ENCODE measurements at places on chromosomes 1 and 21.

DNA sequence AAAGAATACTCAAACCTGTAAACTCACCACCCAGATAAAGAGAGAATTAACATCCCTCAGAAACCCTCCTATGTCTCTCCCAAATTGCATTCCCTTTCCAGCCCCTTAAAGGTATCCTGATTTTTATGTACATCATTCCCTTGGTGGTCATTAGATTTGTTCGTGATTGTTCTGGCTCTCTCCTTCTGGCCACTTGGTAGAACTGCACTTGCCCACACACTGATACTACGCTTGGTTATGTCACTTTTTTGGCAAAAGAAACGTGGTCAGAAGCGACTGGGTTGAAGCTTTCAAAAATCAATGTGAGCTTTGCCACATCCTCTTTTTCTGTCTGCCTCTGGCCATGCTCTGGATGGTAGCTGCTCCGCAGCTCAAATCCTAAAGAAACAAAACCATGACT is 76.3 kb downstream of the KRTAP19-8 start:
- H3K4me3 ChIP-seq = no peak overlapping the region
- no peak overlapping the region for H3K27ac ChIP-seq
- no peaks in the 10 kb centered on the region for H3K27me3 ChIP-seq

- H3K27ac ChIP-seq = peak overlapping the region; percentile 87
- DNase-seq = no peak
- H3K36me3 ChIP-seq = no peaks in the 10 kb centered on the region
- H3K4me1 ChIP-seq = peaks cover 6% of the 10 kb centered on the region
- no peak overlapping the region for H3K4me3 ChIP-seq
- no peaks in the 10 kb centered on the region for H3K27me3 ChIP-seq
Observed at GRCh38 chr1:234990328-234990675, 138.3 kb downstream of the TOMM20 start.

GRCh38 chr1:96338622-96339021 is 383.0 kb upstream of the PTBP2 start:
- no peak overlapping the region for H3K4me3 ChIP-seq
- DNase-seq = no peak
- no peaks in the 10 kb centered on the region for H3K36me3 ChIP-seq
- no peaks in the 10 kb centered on the region for H3K27me3 ChIP-seq

DNA sequence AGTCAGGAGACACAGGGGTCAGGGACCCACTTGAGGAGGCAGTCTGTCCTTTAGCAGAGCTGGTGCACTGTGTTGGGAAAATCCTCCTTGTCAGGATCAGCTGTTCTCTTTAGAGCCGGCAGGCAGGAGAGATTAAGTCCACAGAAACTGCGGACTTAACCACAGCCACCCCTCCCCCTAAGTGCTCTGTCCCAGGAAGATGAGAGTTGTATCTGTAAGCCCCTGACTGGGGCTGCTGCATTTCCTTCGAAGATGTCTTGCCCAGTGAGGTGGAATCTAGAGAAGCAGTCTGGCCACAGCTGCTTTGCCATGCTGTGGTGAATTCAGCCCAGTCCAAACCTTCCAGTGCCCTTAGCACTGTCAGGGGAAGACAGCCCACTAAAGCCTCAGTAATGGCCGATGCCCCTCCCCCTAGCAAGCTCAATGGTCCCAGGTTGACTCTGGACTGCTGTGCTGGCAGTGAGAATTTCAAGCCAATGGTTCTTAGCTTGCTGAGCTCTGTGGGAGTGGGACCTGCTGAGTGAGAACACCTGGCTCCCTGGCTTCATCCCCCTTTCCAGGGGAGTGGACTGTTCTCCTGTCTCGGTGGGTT is 172.8 kb downstream of the ST6GALNAC3 start:
- no peaks in the 10 kb centered on the region for H3K27me3 ChIP-seq
- H3K4me1 ChIP-seq = peaks cover 3% of the 10 kb centered on the region
- no peak overlapping the region for H3K4me3 ChIP-seq
- H3K36me3 ChIP-seq = no peaks in the 10 kb centered on the region

DNA sequence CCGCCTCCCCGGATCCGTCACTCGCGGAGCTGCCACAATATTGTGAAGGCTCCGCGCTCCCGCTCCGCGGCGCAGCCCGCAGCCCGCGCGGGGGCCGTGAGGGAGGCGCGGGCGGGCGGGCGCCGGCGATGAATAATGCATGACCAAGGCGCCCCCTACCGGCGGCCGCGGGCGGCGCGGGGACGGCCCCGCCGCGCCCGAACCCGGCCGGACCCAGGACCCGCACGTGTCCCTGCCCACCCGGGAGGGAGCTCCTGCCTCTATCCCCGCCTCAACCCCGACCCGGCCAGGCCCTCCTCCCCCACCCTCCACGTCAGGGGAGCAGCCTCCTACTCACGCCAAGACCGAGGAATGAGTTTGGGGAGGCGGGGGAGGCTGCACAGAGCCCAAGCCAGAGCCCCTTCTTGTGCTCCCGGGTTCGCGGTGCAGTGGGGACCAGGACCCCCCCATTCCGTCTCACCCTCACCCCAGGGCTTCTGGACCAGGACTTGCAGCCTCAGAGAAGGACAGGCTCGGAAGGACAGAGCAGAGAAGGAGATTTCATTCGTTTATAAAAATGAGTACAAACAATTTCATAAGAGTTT is 70.8 kb upstream of the CASZ1 start:
- H3K36me3 ChIP-seq = no peaks in the 10 kb centered on the region
- no peaks in the 10 kb centered on the region for H3K27me3 ChIP-seq
- no peak overlapping the region for H3K27ac ChIP-seq
